Choroid plexus epithelial cell (primary cell): ENCODE measurements at places on chromosomes 5 and 9.

DNA sequence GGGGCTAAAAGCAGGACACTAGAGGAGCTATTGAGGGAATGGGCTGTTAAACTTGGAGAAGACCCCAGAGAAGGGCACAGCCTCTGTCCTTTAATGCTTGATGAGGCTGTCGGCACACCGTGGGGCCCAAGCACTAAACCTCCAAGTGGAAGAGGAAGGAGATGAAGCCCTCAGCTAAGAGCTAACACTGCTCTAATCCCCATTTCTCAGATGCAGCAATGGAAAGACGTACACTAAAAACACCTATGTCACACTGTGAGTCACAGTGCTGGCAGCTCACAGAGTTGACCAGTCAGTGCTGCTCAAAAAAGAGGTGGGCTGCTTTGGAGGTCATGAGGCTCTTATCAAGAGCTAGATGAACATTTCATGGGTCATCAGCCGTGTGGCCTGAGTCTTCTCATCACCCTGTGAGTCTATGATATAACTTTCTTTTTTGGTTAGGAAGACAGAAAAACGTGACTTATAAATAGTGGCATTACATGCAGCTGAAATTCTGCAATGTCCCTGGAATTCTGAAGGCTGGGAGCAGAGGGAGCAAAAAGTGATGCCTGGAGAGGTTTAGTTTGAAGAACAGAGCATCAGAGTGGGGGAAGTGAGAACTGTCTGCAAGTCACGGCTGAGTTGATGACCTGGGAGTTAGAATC is 21.5 kb downstream of the TNFSF8 start:
- DNase-seq, result no peak

- DNase-seq, result no peak
Observed at GRCh38 chr9:80004714-80005113, 432.9 kb downstream of the TLE4 start.

- DNase-seq, result no peak
Observed at GRCh38 chr5:35325836-35326235, 95.5 kb upstream of the PRLR start.

DNA sequence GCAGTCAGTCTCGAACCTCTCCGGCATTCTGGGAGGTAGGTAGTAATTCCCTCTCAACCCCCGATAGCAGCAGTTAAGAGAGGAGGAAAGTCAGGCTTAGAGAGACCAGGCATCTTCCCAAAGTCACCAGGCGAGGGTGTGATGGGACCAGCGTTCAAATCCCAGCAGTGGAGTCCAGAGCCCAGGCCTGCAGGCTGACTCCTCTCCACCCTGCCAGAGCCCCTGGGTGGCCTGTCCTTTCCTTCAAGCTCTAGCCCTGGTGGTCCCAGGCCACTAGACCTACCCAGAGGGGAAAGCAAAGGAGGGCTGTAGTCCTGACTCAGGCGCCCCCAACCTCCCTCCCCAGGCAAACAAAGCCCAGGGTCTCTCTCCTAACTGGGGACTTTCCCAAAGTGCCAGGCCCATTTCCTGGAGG is 4.2 kb upstream of the NR5A1 start:
- DNase-seq, result no peak

DNA sequence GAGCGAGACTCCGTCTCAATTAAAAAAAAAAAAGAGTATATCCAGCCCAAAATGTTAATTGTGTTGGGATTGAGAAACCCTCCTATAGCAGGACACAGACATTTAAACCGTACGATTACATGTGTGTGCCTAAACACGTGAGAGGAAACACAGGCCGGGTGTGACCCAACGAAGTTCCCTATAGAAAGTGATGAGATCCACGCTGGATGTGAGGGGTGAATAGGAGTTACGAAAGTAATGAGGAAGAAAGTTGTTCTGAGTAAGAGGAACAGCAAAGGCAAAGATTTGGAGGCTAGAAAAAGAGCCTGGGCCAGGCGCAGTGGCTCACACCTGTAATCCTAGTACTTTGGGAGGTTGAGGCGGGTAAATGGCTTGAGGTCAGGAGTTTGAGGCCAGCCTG is 13.6 kb downstream of the NAIF1 start:
- DNase-seq, result no peak

DNA sequence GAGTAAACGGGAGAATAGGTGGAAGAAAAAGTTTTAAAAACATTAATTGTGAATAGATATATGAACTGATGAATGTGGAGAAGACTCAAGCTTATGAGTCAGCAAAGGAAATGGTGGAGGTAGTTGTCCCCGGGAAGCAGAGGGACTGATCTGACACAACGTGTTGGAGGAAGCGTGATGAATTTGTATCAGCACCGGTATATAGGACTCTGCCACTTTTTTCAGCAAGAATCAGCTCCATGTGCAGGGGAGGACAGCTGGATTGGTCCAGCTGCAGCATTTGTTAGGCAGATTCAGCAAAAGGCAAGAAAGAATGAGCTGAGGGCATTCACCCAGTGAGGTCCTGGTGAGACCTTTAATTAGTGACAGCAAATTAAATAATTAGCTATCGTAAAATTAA is 276.0 kb downstream of the TENT4A start:
- DNase-seq, result no peak

- peak; percentile 70 for DNase-seq
Observed at GRCh38 chr5:122849771-122850170, 4.4 kb downstream of the SNX24 start.

DNA sequence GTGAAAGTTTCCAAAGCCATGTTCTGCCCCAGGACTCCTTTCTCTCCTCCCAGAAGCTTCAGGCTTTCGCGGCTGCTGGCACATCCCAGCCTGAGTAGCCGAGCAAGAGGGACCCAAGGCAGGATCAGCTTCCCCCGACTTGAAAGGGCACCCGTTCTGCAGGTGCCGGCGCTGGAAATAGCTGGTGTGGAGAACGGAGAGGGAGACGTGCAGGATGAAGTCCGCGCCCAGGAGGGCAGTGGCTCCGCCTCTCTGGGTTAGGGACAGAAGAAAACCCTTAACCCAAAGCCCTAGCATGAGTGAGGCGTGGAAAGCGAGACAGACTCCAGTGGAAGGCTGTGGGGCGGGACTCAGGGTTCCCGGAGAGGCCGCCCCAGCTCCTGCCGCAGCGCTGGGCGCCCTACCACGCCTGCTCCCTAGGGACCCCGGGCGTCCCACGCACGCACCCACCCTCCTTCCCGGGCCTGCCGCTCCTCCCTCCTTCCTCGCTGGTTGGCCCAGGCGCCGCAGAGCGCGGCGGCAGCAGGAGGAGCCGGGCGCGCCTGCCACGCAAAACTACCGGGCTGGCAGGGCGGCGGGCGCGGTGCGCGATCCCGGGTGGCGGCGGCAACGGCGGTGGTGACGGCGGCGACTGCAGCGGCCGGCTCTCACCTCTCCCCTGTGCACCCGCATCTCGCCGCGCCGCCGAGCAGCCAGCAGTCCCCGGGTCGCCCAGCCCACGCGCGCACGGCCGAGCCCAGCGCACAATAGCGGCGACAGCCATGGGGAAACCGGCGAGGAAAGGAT is at the start of gene SLC1A1:
SLC1A1 (plus strand) TSS at position 550 of the 786 bp plus-strand sequence; CDS start at position 762, 212 bp downstream.
- peak; percentile 60 for DNase-seq

GRCh38 chr5:27516437-27516836 is 478.1 kb upstream of the CDH9 start:
- peak; percentile 8 for DNase-seq

- no peak for DNase-seq
Observed at GRCh38 chr5:154501566-154501965, 23.5 kb upstream of the HAND1 start.

- no peak for DNase-seq
Observed at GRCh38 chr5:133439859-133440258, 172.5 kb downstream of the FSTL4 start.

DNA sequence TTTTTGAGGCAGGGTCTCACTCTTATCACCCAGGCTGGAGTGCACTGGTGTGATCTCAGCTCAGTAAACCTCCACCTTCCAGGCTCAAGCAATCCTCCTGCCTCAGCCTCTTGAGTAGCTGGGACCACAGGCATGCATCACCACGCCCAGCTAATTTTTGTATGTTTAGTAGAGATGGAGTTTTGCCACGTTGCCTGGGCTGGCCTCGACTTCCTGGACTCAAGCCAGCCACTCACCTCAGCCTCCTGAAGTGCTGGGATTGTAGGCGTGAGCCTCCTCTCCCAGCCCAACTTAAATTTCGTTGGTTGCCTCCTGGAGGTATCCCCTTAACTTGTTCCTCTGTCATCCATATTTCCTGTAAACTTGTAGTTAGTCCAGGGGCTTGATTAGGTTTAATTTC is 47.2 kb downstream of the RAB24 start:
- peak; percentile 20 for DNase-seq

- no peak for DNase-seq
Observed at GRCh38 chr9:138117101-138117750, 239.6 kb downstream of the CACNA1B start.

DNA sequence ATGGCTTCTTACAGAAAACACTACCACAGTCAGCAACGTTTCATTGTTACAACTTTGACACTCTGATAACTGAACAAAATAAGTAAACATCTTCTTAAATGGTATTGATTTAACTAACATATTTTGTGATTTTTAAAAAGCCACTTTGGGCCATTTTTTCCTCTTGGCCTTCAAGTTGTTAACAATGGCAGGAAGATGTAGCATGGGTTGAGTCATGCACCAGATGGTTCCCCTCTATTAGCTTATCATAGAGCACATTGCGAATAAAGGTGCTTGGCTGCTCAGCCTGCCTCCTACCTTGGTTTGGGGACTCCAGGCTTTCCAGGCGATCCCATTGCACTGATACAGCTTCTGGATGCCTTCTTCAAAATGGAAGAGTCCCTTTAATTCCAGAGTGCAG is 24.1 kb upstream of the CER1 start:
- no peak for DNase-seq
